ENCODE measurements at places on chromosomes 6 and 20.

DNA sequence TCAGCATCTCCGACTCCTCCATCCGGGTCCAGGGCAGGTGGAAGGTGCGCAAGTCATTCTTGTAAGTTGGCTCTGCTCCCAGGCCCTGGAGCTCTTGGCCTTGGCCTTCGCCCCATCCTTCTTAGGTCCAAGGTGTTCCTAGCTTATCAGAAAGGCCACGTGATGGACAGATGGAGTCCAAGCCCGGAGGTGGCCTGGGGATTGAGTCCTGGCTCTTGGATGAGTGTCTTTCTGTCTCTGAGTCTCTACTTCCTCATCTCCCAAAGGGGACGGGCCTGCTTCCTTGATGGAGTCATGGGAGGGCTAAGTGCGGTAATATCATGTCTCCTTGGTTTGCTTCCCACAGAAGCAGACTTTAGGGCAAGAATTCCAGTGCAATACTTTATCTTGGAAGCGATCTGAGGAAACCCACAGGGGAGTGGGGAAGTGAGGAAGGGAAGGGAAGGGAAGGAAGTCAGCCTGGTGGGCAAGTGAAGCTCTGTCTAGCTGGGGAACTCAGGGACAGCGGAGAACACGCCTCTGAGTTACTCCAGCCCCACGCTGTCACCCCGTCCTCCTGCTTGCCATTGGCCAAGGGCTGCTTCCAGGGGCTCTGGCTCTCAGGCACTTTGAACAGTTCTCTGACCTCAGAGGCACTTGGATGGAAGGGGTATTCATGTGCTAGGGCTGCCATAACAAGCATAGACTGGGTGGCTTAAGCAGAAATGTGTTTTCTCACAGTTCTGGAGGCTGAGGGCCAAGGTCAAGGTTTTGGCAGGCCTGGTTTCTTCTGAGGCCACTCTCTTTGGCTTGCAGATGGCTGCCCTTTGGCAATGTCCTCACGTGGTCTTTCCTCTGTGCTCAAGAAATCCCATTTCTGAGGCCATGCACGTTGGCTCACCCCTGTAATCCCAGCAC is 4.8 kb downstream of the LBP start:
- DNase-seq = no peak

DNA sequence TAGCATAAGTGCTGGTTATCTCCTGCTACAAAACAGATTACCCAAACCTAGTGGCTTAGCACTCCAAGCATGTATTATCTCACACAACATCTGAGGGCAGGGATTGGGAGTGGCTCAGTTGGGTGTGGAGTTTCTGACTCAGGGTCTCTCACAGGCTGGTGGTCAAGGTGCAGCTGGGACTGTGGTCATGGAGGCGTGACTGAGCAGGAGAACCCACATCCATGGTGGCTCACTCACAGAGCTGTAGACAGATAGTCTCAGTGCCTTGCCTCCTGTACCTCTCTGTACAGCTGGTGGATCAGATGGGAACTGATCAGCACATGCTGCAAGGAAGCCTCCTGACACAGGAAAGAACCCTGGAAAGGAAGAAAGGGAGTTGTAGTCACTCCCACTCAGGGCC is 83.1 kb upstream of the CST7 start:
- no peak for DNase-seq

GRCh38 chr6:138455746-138456400 is 43.4 kb downstream of the NHSL1 start:
- DNase-seq = peak; percentile 14

GRCh38 chr6:131764350-131764749 is 43.5 kb upstream of the ENPP1 start:
- no peak for DNase-seq

DNA sequence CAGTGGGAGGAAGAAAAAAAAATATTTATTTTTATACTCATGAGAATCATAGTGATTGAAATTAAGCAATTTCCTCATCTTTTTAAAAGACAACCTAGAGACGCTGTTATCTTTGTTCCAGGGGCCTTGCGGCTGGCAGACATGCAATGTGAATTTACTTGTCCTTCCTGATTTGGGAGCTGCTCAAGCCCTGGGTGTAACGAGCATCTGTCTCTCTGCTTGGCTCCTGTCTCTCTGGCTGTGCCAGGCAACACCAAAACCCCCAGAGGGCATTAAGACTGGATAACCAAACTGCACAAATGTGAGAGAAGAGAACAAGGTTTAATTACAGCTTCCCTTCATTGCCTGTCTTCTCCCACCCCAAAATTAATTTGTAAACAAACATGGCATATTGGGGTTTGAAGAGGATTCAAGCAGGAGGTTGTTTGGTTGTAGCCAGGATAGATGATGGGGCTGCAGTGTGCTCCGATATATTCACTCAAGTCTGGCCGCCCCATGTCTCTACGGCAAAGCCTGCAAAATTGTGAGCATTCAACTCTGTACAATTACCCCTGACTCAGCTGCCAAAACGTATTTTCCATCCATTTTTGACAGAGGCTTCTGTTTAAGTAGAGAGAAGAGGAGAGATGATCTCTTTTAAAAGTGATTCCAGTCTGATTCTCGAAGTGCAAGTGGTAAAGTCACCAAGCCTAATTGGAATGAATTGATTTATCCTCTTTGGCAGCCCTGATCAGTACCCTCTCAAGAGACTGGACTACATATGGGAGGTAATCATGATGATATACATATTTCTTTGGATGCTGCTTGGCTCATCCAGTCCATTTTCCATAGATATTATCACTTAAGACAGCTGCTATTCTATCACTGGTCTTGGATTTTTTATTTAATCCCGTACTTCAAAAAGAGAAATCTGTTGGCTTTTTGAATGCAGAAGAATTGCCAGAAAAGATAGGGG is 170.2 kb downstream of the SLC24A3 start:
- DNase-seq = no peak

GRCh38 chr20:34271956-34272355 is 30.7 kb downstream of the ASIP start:
- DNase-seq = no peak

- no peak for DNase-seq
Measured at GRCh38 chr6:42135722-42136121, 6.7 kb downstream of the C6orf132 start.

- no peak for DNase-seq
Measured at GRCh38 chr6:110550353-110550752, 73.9 kb upstream of the SLC22A16 start.

- no peak for DNase-seq
Measured at GRCh38 chr6:150207931-150208570, 65.2 kb downstream of the PPP1R14C start.

DNA sequence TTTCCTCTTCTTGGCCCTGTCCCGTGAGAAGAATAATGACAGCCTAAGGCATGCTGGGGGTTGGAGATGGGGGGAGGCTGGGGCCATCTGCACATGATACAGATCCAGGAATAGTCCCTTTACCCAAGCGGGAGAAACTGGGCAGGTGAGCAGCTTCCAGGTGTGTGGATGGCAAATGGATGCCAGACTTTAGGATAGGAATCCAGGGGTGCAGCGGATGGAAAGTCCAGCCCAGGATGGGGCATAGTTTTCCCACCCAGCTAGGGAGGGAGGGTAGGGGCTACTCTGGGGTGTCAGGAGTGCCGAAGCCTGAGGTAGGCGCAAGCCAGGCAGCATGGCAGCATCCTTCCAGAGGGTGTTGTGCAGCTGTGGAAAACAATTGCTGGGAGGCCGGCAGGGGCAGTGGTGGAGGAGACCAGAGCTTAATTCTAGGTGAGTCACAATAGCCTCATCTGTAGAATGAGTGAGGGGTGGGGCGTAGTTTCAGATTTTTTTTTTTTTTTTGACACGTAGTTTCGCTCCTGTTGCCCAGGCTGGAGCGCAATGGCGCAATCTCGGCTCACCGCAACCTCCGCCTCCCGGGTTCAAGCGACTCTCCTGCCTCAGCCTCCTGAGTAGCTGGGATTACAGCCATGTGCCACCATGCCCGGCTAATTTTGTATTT is 15.4 kb upstream of the FAM110A start:
- DNase-seq = no peak

DNA sequence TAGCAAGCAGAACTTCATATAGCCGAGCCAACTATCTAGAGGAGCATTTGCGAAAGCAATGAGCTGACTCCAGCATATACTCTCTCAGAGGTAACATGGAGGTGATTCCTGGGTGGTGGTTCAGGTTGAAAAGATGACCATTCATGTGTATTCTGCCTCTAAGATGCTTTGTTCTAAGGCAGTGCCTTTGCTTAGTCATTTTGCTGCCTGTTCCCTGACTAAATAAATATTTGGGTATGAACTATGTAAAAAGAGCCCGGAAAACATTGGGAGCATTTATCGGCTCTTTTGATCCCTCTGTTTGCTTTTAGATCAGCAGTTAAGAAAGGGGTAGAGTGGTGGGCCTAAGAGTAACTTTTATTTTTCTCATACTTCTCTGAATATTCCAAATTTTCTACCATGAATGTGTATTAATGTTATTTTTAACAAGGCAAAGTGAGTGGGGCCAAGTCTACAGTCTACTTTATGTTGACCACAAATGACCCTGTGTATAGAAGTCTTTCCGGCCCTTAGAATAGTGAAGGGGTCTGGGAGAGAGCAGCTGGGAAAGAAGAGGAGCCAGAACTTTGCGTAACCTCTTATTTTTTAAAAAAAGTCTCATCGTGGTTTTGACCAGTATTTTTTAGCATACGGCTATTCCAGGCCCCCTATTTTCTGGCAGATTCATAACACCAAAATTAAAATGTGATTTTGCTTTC is 206.5 kb upstream of the EYA4 start:
- no peak for DNase-seq

DNA sequence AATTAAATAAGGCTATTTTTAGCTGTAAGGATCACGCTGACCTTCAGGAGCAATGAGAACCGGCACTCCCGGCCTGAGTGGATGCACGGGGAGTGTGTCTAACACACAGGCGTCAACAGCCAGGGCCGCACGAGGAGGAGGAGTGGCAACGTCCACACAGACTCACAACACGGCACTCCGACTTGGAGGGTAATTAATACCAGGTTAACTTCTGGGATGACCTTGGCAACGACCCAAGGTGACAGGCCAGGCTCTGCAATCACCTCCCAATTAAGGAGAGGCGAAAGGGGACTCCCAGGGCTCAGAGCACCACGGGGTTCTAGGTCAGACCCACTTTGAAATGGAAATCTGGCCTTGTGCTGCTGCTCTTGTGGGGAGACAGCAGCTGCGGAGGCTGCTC is 84.0 kb downstream of the RAMACL start:
- no peak for DNase-seq

- DNase-seq = no peak
Measured at GRCh38 chr6:3210024-3210610, 17.3 kb downstream of the TUBB2B start.

GRCh38 chr20:51249215-51249614 is 226.3 kb upstream of the KCNG1 start:
- DNase-seq = no peak

- DNase-seq = no peak
Measured at GRCh38 chr6:3212261-3212660, 15.2 kb downstream of the TUBB2B start.

DNA sequence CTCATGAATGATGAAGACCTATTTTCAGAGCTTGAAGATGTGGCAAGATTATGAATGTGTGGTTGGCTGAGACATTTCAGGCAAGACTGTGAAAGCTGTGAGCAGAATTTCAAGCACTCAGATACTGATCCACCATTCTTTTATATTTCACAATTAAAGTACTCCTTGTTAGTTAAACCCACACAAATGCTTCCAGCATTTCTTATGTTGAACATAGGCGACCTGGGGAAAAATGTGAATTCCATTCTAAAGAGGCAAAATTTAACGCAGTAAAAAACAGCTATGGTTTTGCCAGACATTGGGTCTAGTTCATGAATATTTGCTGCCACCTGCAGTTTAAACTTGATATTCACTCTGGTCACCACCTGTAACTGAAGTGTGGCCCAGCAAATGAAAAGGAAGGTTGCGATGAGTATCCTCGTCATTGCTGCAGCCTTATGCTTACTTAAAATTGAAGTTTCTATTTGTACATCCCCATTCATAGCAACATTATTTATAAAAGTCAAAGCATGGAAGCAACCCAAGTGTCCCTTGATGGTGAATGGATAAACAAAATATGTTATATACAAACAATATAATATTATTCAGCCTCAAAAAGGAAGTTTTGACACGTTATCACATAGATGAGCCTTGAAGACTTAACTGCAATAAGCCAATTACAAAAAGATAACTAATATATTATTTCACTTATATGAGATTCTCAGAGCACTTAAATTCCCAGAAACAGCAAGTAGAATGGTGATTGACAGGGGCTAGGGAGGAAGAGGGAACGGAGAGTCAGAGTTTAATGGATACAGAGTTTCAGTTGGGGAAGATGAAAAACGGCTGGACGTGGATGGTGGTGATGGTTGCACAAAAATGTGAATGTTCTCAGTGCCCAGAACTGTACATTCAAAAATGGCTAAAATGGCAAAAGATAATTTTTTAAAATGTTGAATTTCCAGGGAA is 32.4 kb upstream of the FAM184A start:
- DNase-seq = peak; percentile 17

DNA sequence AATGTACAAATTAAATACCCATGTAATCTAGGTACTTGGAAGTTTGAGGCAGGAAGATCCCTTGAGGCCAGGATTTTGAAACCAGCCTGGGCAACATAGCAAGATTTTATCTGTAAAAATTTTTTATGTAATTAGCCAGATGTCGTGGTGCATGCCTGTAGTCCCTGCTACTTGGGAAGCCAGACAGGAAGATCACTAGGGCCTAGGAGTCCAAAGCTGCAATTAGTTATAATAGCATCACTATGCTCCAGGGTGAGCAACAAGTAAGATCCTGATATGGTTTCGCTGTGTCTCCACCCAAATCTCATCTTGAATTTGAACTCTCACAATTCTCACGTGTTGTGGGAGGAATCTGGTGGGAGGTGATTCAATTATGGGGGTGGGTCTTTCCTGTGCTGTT is 535.8 kb downstream of the TENT5A start:
- no peak for DNase-seq
